ENCODE measurements at places on chromosomes 6 and 20.
A peak's percentile ranks its signal among the peaks of the same experiment; 100 is the strongest.

GRCh38 chr6:85236636-85237035 is 213.2 kb upstream of the NT5E start:
- no peak for DNase-seq

- no peak for DNase-seq
These were observed 27.1 kb downstream of the COX4I2 start for GRCh38 chr20:31664696-31665354.

DNA sequence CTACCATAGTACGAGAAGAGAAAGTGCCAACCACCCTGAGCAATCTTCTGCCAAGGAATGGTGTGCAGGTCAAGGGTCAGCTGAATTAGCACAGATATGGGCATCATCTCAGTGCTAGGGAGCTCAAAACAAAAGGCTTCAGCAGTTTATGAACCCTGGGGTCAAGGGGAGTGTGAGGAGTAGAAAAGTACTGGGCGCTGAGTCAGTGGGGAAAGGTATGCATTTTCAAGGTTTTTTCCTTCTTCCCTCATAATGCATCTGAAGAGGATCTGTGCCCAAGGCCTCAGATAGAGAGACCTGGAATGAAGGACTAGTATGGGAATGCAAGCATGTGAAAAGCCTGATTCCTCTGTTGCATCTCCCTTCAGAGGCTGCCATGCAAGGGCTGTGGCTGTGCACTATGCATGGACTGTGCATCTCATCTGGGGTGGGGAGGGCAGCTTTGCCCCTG is 81.7 kb downstream of the PERP start:
- no peak for DNase-seq

GRCh38 chr20:15843777-15844176 is 729.5 kb downstream of the KIF16B start:
- no peak for DNase-seq

DNA sequence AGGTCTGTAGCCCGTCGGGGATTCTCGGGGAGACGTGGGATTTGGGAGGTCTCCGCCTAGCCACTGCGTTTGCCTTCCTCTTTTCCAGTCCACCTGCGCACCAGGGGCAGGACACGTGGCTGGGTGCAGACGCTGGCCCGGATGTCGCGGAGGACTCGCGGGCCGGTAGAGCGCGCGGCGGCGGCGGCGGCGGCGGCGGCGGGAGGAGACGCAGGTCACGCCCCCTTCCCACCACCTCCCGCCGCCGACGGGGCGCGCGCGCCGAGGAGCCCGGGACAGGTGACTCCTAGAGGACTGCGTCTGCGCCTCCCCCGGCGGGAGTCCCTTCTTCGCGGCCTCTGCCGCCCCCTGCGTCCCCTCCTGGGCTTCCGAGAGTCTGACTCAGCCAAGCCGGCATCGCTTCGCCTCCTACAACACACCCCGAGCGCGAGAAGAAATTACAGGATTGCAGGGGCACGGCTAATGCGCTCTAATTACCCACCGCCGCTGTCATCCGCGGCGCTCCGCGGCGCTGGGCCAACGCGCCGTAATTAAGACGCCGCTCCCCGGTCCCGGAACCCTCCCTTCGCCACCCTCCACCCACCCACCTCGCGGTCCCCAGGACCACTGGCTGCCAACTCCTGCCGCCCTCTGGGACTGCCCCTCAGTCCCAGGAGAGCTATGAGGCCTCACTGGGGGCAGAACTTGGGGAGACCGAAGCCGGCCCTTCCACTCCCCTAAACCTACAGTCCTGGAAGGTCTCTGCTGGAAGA is 124.5 kb downstream of the MRPL14 start:
- peak; percentile 37 for DNase-seq

DNA sequence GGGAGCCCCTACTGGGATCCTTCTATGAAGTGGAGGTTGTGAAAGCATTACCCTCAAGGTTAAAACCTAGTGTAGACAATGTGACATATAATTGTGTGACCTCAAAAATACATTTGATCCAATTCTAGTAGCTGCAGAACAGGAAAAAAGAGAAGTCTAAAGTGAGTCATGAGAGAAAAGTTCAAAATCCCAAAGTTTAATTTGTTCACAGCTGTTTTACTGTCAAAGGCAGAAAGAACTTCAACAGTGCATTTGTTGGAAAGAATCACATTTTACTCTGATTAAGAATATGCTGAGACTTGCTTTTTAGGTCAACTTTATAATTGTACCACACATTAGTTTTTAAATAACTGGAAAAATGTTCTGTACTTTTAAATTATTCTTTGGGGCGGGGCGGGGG is 1027.4 kb upstream of the FLRT3 start:
- no peak for DNase-seq

- no peak for DNase-seq
These were observed 74.9 kb upstream of the SLCO4A1 start for GRCh38 chr20:62567246-62568044.

GRCh38 chr6:2503816-2504494 is 246.8 kb downstream of the MYLK4 start:
- DNase-seq, result no peak

- no peak for DNase-seq
These were observed 75.1 kb upstream of the SCGN start for GRCh38 chr6:25576919-25577318.

DNA sequence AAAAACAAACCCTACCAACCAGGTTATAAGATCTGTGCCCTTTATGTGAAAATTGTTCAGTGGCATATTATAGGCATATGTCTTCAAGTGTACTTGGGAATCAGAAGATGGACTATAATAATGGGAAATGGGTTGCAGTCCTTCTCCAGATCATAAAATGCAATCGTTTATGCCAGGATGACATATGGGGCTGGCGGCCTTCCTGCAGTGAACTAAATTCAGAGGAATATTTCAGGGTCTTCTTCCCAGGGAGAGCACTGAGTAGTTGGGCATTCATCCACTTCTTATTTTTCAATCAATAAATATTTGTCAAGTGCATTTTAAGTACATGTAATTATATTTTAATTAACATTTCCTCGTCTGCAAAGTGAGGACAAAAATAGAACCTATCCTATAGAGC is 176.2 kb upstream of the CNR1 start:
- DNase-seq, result no peak

DNA sequence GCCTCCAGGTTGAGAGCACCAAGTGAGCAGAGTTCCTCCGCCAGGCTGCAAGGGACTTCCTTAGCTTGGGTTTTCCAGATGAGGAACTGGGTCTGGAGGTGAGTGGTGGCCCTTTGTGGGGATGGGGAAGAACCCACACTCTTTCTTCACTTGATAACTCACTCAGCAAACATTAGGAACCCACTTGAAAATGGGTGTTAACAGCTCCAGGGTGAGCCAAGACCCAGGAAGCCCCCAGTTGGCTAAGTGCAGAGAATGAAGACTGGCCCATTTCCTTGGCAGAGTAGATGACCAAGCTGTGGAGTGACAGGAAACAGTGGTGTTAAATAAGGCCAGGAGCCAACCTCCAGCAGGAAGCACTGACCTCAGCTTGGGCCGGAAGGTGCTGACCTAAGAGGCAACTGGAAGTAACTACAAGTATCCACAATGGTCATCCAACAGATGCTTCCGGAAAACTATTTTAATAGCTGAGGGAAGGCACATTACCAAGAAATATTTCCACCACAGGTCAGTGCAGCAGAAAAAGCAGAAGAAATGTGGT is 22.7 kb downstream of the MRPL14 start:
- no peak for DNase-seq

DNA sequence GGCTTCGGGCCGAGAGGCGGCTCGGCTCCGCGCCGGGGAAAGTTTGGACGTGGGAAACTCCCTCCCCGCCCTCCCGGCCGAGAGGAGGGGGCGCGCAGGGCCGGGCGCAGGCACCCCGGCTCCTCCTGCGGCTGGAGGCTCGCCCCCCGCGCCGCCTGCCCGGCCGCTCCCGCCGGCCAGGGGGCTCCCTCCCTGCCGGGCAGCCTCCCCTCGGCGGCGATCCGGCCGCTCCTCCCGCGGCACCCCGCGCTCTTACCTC is 370 bp downstream of the CDH22 start:
- no peak for DNase-seq

- DNase-seq, result no peak
These were observed 55.3 kb downstream of the DLGAP4 start for GRCh38 chr20:36361406-36361805.

GRCh38 chr6:32166411-32167061 is 2.1 kb downstream of the EGFL8 start:
- no peak for DNase-seq

DNA sequence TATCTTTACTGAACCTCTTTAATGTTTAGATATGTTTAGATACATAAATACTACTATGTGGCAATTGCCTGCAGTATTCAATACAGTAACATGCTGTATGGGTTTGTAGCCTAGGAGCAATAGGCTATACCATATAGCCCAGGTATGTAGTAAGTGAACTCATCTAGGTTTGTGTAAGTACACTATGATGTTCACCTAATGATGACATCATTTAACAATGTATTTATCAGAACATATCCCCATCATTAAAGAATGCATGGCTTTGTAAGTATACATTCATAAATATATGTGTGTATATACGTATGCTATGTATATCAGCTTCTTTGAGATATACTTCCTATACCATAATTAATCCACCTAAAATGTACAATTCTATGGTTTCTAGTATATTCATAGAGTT is 631.2 kb upstream of the MAN1A1 start:
- DNase-seq, result no peak

- no peak for DNase-seq
These were observed 6.5 kb downstream of the BTN2A2 start for GRCh38 chr6:26389349-26389894.

DNA sequence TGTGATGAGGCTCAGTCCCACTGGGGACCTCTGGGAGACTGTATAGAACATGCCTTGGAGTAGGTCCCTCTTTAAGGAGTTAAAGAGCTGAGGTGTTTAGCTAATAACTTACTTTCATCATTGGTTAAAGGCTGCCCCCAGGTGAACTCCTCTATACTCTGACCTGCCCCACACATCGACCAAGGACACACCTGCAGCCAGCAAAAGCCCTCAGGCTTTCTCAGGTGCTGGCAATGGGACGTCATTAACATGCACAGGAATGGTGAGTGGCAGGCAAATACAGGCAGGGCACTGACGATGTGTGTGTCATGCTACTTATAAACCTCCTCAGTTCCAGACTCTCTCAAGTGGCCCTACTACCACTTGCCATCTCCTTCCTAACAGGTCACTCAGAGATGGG is 366.4 kb downstream of the KIF16B start:
- no peak for DNase-seq

GRCh38 chr20:14740380-14740779 is 403.0 kb upstream of the FLRT3 start:
- DNase-seq, result no peak

DNA sequence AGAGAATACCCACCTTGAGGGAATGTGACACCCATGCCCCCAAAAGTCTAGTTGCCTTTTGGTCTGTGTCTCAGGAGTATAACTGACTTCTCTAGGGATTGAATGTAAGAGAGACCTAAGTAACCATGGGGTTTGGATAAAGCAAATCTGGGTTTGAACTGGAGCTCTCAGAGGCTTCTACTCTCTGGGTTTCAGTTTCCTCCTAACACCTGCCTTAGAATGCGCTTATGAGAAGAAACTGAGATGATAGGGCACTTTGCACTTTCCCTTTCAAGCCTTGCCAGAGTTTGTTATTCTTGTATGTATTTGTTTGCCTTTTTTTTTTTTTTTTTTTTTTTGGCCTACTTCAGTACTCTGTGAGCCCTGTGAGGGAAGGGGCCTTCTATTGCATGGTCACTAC is 19.4 kb downstream of the SDHAF4 start:
- DNase-seq, result no peak

DNA sequence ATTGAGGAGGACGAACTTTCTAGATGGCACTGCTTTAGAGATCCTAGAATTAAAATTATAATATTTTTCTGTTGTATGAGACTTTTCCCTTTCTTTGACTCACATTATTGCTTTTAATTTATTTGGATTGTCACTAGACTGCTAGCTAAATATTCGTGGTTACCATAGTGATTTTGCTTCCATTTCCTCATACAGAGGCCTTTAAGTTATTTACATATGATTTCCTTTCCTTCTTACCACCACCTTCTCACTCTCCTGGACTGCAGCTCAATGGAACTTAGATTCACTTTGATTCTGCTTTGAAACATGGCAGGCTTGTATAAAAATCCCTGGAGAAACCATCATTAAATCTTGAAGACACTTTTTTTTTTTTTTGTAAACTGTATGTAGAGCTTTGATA is 222.9 kb downstream of the LAMA2 start:
- no peak for DNase-seq

DNA sequence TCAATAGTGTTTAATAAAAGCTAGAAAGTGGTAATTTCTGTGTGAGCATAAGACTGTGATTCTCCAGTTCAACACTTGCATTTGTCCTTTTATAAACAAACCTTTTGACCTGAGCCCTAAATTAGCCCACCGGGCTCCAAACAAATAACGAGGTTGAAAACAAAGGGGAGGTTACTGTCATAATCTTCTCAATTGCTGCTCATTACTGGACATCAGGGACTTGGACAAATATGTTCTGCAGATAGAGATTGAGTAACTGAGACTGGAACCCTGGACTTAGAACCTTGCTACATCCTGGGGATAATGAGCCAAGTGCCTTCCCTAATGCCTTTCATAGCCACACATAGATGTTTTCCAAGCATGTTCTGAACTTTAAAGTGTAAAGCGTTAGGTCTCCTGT is 84.2 kb upstream of the PCSK2 start:
- DNase-seq, result no peak

- no peak for DNase-seq
These were observed 11.7 kb downstream of the RAB22A start for GRCh38 chr20:58321205-58321604.

DNA sequence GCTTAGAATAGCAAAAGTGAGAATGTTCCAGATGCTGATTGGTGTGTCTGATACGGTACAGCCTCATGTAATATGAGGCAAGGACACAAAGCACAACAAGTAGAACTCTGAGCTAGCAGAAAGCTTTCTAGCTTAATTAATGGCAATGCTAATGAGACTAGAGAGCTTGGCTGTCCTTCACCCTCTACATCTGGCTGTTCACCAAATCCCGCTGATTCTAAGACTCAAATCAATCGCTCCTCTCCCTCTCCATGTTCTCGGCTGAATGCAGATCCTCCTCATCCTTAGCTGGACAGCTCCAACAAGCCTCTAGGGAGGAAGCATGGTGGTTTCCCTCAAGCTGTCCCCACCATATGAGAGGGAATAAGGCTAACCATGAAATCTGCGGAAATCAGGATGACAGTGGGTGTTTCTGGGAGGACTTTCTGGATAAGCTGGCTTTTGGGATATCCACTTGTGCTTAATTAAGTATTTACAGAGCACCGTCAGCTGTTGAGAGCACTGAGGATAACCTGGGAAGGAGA is 128.9 kb downstream of the FOXC1 start:
- DNase-seq, result no peak

DNA sequence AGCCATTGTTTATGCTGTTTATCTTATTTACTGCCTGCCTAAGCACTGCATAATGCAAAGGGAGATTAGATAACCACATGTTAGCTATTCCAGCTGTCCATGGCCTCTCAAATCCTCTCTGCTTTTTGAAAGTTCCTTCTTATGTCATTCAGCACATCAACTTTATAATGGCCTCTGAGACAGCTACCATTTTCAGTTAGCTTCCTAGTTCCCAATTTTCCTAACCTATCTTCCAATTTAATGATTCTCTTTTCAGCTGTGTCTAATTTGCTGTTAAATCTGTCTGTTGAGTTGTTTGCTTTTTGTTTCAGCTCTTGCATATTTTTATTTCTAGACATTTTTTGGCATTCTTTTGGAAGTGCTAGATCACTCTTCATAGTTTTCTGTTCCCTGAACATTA is 173.4 kb upstream of the PLCB4 start:
- no peak for DNase-seq
